HFF-Myc (cell line): ENCODE measurements at places on chromosomes 13 and 19.

- DNase-seq, result no peak
Measured at GRCh38 chr19:2922987-2923386, 21.8 kb downstream of the ZNF77 start.

- DNase-seq, result no peak
Measured at GRCh38 chr13:46385946-46386345, 1.1 kb downstream of the RUBCNL start.

- DNase-seq, result no peak
Measured at GRCh38 chr19:4606921-4607678, 32.2 kb upstream of the TNFAIP8L1 start.

DNA sequence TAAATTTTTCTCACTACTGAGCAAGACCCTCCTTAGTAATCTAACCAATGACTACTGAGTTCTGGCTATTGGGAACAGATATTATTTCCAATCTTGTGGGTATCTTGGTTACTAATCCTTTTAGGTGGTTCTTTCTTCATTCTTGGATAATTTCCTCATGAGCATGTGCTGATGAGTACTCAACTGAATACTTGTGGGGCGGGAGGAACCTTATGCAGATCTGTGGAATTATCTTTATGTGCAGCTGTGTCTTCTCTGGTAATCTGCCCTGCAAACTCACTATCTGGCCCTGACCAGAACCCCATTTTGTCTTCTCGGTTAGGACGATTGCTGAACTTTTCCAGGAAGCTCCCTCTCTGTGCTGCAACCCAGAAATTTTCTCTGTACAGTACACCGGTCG, 89.7 kb upstream of the TRPC4 start:
- DNase-seq, result no peak

DNA sequence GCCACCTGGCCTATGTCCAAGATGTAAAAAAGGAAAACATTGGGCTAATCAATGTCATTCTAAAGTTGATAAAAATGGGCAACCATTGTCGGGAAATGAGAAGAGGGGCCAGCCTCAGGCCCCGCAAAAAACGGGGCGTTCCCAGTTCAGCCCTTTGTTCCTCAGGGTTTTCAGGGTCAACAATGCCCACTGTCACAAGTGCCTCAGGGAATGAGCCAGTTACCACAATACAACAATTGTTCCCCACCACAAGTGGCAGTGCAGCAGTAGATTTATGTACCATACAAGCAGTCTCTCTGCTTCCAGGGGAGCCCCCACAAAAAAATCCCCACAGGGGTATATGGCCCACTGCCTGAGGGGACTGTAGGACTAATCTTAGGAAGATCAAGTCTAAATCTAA, 112.5 kb downstream of the ZNF486 start:
- no peak for DNase-seq

GRCh38 chr13:71610876-71611275, 256.1 kb downstream of the DACH1 start:
- no peak for DNase-seq

DNA sequence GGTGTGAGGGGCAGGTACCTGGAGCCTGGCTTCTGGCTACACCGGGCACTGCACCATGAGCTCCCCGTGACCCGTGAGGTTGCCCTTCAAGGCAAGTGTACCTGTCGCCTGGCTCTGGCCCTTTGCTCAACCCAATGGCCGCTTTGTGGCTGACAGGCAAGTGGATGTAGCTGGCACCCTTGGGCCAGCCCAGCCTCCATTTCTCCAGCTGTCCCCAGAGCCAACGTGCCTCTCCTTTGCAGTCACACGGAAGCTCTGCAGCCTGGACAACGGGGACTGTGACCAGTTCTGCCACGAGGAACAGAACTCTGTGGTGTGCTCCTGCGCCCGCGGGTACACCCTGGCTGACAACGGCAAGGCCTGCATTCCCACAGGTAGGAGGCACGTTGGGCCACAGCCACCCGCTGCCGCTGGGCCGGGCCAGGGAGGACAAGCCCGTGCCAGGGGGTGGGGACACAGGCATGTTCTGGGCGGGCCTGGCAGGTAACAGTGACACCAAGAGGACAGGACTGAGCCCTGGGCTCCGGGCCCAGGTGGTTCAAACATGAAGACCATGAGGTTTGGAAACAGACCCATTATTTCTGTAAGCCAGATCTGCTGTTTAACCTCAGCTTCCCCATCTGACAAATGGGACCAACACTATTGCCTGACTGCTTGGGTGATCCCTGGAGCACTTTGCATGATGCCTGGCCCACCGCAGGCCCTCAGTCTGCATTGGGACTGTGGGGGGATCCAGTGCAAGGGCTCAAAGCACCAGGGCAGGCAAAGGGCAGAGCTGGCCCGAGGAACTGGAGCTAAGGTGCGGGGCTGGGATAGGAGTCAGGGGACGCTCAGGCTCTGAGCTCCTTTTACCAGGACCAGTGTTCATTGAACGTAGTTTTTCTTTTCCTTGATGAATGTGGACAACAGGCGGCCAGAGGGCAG, 17.5 kb upstream of the PROZ start:
- DNase-seq, result no peak

- DNase-seq, result no peak
Measured at GRCh38 chr19:52695996-52696395, 38.8 kb downstream of the ZNF611 start.

GRCh38 chr19:46925548-46925950, 64.8 kb downstream of the ARHGAP35 start:
- DNase-seq, result no peak

GRCh38 chr19:35342430-35342829, 5.3 kb upstream of the FFAR1 start:
- no peak for DNase-seq

GRCh38 chr19:30450100-30450499, 77.9 kb downstream of the ZNF536 start:
- no peak for DNase-seq

GRCh38 chr13:111977179-111977506, 89.8 kb upstream of the SOX1 start:
- no peak for DNase-seq

DNA sequence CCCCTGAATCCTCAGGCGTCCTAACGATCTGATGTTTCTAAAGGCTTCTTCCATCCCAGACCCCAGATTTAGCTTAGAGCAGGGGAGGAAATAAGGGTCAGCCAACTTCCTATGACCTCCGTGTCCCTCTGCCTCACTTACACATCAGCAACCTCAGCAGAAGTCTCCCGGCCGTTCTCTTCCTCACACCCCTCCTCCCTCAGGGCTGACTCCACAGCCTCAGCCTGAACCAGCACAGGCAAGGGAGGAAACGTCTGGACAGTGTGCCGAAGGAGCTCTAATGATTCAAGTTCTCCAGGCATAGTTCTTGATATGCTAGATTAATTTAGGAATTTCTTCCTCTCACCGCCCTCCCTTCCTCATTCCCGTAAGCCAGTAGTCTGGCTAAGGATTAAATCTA, 121.4 kb downstream of the NUFIP1 start:
- no peak for DNase-seq

DNA sequence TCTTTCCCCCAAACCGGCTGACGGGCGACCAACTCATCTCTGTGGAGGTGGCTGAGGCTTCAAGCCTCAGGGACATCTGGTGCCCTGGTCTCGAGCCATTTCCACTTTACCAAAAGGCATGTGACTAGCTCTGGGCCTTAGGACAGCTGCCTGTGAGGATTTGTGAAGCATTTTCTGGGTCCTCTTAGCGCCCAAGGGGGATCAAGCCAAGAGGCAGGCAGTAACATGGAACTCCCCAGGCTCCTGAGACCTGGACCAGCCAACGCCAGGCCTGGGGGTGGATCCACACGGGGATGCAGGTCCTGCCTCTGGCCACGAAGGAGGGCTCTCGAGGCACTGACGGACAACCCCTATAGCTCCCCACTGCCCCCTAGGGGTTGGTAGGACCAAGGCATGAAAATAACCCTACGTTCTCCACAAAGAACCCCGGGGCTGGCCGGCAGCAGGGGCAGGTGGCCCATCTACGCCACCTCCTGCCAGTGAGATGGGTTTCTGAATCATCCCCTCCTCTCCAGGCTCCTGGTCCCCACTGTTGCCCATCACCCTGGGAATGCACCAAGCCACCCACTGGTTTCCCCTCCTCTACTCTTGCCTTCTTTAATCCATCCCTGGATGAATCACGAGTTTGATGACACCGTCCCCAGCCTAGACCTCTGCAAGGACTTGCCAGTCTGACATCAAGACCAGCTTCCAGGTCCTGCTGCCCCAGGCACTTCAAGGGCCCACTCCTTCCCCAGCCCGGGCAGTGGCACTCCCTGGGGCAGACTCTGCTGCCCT, 7.0 kb upstream of the MYDGF start:
- DNase-seq, result peak; percentile 15
